ENCODE measurements at places on chromosomes 2 and 18.

DNA sequence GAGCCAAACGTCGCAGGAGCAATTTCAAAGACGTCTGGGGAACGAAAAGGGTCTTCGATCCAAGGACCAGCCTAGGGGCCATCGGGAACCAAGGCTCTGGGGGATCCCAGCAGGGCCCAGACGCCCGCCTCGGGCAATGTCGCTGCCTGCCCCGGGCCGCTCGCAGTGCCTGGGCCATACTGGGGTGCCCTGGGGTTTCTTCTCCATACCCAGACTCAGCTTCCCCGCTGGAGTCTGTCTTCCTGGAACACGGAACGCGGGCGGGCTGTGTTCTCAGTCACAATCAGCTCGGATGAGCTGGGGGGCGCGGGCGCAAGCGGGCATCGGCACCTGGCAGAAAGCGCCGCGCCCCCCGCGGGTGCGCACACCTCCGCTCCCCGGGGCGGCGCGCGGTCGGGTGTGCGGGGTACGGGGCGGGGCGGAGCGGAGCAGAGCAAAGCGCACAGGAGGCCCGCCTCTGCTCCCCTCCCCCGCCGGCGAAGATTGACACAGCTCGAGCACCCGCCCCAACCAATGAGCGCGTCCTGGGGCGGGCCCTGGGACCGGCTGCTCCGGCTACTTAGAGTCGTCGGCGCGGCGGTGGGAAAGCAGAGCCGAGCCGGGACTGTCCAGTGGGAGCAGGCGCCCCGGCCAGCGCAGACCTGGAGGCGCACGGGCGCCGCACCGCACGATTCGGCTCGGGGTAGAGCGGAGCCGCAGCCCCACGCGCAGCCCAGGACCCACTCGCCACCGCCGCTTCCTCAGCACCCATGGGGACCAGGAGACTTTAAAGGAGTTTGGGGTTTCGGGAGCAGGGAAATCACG lies at the start of gene LRATD1:
TSS of gene LRATD1 (plus strand) at position 585 of the 804 bp plus-strand sequence. CDS start 1,263 bp downstream, outside the sequence.
- DNase-seq: peak; percentile 85

GRCh38 chr2:218046238-218046637 lies 22.8 kb upstream of the RUFY4 start:
- no peak for DNase-seq

- no peak for DNase-seq
These were observed 37.4 kb downstream of the EPAS1 start for GRCh38 chr2:46334389-46335271.

- DNase-seq: no peak
These were observed 360.2 kb downstream of the ALK start for GRCh38 chr2:29561181-29561580.

DNA sequence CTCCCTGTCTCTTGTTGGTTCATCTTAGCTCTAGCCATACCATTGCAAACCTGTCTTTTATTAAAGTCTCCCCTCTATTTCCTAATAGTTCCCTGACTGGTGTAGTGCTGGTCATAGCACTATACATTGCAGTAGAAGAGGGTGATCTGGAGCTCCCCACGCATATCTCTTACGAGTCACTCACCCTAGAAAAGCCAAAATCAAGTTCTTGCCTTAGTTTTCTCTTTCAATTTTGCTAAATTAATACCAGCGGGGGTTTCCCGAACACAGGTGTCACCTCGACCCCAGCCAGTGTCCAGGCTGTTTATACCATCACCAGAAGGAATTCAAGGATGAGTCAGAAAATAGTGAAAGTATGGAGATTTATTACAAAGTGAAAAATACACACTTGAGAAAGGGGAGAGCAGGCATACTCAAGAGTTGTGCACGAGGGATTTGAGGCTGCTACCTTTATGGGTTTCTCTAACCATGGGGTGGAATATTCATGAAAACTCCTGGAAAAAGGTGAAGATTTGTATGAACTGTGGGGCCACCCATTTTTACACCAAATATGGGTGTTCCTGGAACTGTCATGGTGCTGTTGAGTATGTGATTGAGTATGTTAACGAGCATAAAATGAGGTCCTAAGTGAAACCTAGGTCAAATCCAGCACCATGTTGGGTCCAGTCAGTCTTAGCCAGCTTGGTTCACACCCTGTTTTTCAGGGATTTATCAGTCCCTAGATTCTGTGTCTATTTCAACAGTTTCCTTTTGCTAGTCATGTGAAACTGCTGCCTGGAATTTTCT lies 20.2 kb downstream of the PROKR1 start:
- no peak for DNase-seq

DNA sequence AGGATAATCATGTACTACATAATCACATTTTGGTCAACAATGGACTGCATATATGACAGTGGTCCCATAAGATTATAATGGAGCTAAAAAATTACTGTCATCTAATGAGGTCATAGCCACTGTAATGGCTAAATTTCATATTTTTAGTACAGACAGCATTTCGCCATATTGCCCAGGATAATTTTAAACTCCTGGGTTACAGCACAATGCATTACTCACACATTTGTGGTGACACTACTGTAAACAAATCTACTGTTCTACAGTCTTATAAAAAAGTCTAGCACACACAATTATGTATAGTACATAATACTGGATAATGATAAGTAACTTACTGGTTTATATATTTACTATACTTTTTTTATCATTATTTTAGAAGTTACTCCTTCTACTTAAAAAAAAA lies 12.8 kb downstream of the EIF2AK2 start:
- no peak for DNase-seq

GRCh38 chr2:15940661-15941480 lies 521 bp downstream of the MYCN start:
- DNase-seq: no peak

GRCh38 chr18:68548904-68549870 lies 165.7 kb downstream of the TMX3 start:
- DNase-seq: no peak

GRCh38 chr2:192029089-192029488 lies 165.6 kb downstream of the TMEFF2 start:
- DNase-seq: no peak

- DNase-seq: no peak
These were observed 168.1 kb upstream of the NCK2 start for GRCh38 chr2:105576440-105577241.

DNA sequence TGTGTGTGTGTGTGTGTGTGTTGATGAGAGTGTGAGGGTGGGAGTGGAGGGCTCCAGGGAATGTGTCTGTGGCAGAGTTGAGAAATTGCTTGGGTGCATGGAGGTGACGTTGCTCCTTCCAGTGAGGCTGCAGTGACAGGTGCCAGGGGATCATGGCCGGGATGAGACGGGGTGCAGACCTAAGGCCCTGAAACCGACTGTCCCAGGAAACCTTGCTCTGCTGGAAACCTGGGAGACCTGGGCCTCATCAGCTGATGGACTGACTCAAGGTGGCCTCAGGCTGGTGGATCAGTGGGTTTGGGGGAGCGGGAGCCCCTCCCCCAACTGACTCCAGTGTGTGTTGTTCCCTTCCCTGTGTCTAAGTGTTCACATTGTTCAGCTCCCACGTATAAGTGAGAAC lies 56.6 kb downstream of the INHBB start:
- DNase-seq: no peak

DNA sequence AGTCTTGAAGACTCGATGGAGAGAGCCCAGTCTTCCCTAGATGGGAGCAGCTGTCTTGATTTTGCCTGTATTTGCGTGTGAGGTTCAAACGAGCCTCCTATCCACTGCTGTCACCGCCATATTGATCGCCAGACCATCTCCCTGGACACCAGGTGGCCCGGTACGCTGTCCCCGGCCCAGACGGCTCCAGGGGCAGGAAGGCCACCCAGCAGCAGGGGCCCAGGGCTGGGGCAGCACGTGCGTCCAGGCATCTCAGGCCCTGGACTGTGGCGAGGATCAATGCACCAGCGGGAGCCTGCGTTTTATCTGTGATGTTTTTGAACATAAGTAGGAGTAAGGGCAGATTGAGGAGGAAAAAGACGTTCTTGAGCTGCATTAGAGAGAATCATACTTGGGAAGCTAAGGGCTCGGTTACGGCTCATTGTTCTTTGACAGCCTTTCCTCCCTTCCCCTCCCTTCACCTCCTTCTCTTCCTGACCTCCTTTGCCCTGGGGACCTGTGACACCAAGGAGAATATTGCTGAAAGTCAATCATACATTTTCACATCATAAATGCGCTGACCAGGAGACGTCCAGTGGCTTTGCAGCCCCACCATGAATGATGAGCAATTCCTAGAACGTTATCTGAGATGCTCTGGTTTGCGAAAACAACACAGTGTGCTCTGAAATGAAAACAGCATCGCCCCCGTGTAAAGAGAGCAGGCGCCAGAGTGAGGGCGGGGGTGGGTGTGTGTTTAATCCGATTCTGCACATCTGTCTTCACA lies 711.2 kb upstream of the SALL3 start:
- DNase-seq: no peak

DNA sequence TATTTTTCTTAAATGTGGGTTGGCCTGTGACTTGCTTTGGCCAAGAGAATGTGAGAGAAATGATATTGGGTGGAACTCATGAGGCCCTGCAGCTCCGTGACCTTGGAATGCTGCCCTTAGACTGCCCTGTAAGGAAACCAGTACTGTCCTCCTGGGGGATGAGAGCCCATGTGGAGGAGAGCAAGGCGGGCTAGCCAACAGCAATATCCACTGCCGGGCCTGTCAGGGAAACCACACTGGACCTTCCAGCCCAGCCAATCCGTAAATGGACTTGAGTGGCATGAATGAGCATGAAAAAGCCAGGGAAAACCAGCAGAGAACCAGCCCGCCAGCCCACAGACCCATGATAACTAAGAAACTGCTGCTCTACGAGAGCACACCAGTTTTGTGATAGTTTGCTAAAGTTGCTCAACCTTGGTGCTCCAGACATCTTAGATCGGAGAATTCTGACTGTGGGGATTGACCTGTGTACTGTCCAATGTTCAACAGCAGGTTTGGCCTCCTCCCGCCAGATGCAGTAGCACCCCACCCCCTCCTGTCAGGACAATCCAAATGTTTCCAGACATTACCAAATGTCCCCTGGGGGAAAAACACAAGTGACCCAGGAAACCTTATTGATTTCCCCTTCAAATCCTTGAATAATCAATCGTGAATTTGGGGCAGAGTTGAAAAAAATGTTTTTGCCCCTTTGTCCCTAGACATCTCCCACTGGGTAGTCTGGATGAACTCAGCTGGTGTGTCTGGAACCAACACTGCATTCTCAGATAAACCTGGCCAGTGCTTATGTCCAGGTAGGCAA lies 27.2 kb downstream of the ALPK2 start:
- no peak for DNase-seq

GRCh38 chr2:158664987-158665386 lies 130.1 kb upstream of the DAPL1 start:
- DNase-seq: no peak

DNA sequence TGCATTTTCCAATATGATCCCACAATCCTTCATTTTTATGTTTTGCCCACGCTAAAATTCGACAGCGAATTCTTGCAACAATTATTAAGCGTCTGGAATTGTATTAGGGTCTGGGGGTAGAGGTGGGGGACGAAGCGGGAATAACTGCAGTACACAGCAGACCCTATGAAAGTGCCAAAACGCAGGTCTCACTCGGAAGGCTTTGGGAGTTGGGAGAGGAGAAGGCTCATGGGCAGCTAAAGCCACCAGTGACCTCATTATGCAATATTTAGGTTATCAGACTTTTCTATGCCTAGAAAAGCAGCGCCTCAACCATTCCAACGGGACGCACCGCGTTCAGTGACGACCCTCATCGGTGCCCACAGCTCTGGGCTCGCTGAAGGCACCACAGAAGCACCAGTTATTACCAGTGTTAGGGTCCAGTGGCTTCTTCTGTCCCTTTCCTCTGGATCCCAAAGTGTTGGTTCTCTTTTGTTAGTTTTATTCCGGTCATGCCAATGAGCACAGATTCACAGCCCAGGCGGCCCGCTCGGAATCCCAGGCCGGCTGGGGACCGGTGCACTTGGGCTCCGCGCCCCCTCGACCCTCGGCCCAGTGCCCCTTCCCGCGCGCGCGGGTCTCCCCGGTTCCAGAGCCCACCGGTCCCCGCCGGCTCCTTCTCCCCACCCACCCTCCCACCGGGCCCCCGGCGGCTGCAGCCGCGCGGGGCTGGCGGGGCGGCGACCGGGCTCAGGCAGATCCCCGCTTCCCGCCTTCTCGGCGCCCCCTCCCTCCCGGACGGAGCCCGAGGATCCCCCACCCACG lies 737 bp upstream of the MAPK4 start:
- no peak for DNase-seq

- no peak for DNase-seq
These were observed 116.7 kb downstream of the PID1 start for GRCh38 chr2:229154381-229154780.

- no peak for DNase-seq
These were observed 7.8 kb downstream of the RBM44 start for GRCh38 chr2:237806334-237806733.

DNA sequence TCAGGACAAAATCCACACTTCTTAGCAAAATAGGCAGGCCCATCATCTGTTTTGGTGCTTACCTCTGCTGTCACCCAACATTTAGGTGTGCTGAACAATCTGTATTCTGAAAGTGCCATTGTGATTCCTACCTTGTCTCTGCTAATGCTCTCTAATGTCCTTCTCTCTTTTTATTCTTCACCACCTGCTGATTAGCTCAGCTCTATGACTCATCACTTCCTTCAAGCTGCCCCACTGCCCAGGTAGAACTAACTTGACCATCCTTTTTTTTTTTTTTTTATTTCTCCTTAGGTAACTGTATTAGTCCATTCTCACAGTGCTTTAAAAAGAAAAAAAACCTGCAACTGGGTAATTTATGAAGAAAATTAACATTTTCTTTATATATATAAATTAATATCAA lies 478.7 kb upstream of the POU3F3 start:
- DNase-seq: no peak

- DNase-seq: no peak
These were observed 138.7 kb upstream of the L3MBTL4 start for GRCh38 chr18:6553234-6553900.

- no peak for DNase-seq
These were observed 21.7 kb upstream of the RAB11FIP5 start for GRCh38 chr2:73134471-73134870.

DNA sequence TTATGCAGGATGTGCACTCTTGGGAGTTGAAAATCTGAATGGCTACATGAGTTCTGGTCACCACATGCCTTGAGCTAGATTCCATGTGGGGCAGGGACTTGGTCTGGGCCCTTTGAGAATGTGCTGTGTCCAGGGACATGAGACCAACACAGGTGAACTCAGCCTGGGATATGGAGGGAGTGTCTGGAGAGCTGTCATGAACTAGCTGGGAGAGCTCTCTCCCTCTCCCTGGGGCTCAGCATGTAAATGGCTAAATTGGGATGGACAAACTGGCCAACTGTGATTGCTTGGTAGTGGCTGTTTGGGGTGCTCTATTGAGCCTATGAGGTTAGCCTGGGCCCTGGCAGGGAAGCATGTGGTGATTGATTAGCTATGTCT lies 105.1 kb upstream of the HS6ST1 start:
- DNase-seq: no peak

- no peak for DNase-seq
These were observed 23.5 kb upstream of the PMAIP1 start for GRCh38 chr18:59876310-59876626.

GRCh38 chr2:189304360-189304759 lies 124.8 kb upstream of the COL5A2 start:
- DNase-seq: no peak

DNA sequence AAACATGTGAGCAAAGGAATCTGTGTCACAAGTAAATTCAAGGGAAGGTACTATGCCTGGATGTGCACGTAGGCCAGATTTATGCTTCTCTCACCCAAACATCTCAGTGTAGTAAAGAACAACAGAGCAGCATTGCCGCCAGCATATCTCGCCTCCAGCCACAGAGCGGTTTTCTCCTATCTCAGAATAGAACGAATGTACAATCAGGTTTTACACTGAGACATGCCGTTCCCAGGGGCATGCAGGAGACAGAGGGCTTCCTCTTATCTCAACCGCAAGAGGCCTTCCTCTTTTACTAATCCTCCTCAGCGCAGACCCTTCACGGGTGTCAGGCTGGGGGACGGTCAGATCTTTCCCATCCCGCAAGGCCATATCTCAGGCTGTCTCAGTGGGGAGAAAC lies 175.3 kb downstream of the RPIA start:
- DNase-seq: no peak

Data from NCI-H187 treated with DMSO at 0.1 percent for 48 hours (cell line).